Fibroblast of upper back skin (primary cell): ENCODE measurements at places on chromosomes 7 and 10.

- no peak for DNase-seq
These were observed 144.0 kb downstream of the AUTS2 start for GRCh38 chr7:69742237-69742636.

GRCh38 chr10:36380538-36380937 is 738.4 kb upstream of the FZD8 start:
- DNase-seq, result no peak

DNA sequence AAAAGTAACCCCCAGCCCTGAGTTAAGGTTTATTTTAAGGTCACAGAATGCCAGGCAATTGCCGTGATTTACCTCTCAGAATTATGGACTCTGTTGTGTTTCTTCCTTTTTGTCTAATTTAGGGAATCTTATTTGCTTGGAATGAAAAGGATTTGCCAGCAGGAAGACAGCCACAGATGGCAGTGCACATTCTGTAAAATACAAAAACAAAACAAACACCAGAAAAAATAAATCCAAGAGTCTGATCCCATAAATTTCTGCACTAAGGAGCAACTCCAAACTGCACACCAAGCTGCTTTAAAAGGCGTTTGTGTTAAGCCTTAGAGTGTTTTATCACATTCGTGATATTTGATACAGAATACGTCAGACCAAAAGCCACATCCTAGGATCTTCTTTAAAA is 199.0 kb upstream of the C7orf33 start:
- DNase-seq, result no peak

DNA sequence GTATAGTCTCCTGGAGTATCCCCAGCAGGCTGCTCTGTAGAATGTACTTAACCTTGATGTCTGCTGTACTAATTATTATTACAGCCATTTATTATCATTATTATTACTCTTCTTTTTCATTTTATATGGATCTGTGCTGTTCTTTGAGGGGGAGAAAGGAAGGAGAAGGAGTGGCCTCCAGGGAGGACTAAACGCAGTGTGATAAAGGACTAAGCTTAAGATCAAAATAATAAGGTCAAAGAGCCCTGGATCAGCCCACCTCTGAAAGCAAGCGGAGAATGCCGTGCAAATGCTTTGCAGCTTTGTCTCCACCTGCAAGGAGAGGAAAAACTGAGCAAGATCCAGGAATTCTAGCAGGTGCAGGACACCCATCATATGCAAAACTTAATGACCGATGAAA is 65.3 kb downstream of the RELN start:
- no peak for DNase-seq

- DNase-seq, result peak; percentile 99
These were observed at the start of gene BTRC for GRCh38 chr10:101353692-101354327. TSS of gene BTRC (plus strand) at chr10:101354165. CDS start at chr10:101354181, 16 bp downstream.

DNA sequence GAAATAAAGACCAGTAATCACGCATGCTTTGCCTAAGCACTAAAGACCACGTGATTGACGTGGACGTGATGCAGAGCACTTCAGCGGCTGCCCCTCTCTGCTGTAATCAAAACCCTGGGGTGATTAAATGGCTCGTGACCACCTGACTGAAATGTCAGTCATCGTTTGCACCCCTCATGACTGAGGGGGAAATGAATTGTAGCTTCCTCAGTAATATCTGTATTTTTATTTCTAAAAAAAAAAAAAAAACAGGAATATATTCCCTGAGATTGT is 148.1 kb upstream of the RSU1 start:
- DNase-seq, result no peak

GRCh38 chr7:110356438-110356837 is 734.5 kb upstream of the LRRN3 start:
- DNase-seq, result no peak

DNA sequence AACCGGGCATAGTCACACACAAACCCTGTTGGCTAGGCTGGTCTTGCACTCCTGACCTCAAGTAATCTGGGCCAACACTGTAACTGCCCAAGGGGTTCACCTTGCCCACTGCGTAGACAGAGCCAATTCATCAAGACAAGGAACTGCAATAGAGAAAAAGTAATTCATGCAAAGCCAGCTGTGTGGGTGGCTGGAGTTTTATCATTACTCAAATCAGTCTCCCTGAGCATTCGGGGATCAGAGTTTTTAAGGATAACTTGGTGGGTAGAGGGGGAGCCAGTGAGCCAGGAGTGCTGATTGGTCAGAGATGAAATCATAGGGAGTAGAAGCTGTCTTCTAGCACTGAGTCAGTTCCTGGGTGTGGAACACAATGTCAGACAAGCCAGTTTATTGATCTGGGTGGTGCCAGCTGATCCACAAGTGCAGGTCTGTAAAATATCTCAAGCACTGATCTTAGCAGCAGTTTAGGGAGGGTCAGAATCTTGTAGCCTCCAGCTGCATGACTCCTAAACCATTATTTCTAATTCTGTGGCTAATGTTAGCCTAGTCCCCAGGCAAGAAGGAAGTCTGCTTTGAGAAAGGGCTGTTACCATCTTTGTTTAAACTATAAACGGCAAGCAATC is 15.6 kb upstream of the FXYD4 start:
- peak; percentile 14 for DNase-seq

GRCh38 chr7:151792636-151793035 is 84.3 kb downstream of the PRKAG2 start:
- no peak for DNase-seq

DNA sequence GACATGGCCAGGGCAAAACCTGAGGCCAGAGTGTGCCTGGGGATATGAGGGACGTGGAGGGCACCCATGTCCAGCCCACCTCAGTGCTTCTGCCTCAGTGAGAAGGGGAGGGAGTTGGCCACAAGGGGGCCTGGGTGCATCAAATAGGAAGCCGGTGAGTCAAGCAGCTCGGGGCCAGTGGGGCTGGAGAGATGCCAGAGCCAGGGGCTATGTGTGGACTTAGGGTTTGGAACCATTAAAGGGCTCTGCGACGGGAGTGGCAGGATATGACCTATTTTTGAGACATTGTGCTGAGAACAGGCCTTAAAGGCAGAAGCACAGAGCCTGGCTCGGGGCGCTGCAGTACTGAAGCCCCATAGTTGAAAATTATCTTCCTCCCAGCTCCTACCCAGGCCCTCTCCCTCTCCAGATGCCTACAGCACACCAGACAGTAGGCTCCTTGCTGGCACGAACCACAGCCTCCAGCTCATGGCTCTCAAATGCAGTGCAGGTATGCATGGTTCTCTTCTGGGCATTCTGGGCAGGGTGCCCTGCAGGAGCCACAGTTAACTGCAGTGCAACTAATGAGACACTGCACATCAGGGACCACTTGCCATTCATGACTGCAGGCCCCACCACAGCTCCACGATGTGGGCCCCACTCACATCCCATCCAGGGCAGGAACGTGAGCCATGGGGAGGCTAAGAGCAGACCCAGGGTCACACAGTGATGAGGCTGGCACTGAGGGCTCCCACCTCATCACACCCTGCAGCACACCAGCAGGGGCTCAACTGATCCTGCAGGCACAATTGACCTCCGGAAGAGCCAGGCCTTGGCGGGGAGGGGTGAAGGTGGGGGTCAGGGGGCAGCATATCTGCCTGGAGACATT is 7.2 kb upstream of the PGAM2 start:
- peak; percentile 87 for DNase-seq

DNA sequence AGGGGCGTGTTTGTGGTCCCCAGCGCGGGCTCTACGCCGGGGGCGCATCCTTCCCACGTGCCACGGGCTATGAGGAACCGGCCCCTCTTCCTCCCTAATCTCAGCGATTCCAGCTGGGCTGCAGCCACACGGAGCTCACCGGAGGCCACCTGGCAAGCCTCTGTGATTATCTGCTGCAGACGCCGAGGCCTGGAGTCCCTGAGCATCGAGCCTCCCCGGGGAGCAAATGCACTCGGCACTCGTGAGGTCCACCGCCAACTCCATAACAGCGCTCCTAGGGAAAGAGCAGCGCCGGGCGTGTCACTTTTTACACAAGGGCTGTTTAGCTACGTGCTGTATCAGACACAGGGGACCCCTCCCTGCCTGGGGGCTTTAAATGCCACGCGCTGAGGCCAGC is 101.2 kb downstream of the DYNC2I1 start:
- no peak for DNase-seq

DNA sequence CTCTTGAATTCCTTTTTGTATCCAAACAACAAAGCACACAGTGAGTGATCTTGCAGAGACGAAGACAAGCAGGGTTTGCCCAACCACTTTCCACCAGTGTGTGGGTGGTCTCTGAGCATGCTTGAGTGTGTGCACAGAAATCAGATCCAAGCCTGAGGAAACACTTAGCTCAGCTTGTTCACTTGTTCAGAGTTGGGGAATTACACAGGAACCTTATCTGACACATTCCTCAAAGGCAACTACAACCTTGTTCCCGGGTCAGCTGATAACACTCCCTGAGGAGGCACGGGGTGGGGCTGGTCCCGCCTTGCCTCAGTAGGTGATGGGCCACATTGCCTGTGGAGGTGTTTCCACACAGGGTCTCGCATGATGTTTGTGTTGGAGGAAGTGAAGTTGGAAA is 216.9 kb downstream of the DYNC1I1 start:
- no peak for DNase-seq

DNA sequence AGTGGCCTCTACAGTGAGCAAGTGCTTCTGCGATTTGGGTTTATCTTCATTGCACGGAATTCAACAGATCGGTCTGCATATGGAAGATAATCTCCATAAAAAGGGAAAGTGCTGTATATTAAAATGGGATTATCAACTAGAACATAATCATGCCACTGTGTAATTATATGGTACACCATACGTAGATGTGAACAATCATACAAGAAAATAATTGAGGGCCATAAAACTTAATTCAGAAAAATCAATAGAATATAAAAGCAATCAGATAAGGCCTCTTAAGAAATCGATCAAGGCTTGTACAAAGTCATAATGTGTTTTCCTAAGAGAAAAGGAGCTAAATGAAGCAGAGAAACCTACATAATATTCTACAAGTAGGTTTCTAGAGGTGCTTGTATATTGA is 157.5 kb upstream of the MGMT start:
- DNase-seq, result no peak

- no peak for DNase-seq
These were observed 16.7 kb upstream of the SUN1 start for GRCh38 chr7:815284-816216.

GRCh38 chr7:39033885-39034624 is 56.3 kb downstream of the POU6F2 start:
- DNase-seq, result no peak

DNA sequence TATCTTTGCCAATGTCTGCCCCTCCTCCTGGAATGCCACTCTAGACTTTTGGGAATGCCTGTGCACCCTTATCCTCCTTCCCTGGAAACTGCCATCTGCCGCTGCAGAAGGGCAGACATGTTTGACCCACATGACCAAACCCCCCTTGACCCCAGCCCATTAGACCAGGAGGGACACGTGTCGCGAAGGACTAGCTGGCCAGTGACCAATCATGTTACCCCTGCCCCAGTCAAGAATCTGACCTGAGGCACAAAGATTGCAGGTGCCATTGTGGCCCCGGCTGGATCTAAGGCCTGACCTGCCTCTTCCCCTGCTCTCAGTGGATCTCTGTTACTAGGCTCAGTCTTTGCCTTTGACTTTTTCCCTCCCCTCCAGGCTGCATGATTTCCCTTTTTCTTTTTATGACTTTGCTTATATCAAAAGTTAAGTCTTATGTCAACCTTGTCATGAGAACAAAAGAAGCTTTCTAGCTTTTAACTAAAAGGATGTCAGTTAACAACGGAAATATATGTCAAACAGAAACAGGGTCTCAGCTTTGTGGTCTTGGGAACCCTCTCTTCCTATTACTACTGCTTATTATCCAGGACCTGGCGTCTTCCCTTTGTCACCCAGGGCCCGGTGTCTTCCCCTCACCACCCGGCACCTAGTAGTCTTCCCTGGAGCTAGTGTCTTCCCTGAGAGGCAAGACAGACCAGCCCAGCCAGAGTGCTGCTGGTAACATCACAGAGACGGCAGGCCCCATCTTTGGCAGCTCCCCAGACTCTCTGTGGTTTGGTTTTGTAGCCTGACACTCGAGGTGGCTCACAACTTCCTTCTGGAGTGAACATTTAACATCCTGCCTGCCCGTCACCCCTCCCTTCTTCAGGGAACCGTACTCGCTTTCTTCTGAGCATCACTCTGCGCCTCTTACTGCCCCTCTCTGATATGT is 24.4 kb upstream of the PPIF start:
- peak; percentile 94 for DNase-seq

- no peak for DNase-seq
These were observed 74.4 kb downstream of the INPP5A start for GRCh38 chr10:132611986-132612385.

- no peak for DNase-seq
These were observed 222.1 kb upstream of the SHH start for GRCh38 chr7:156034397-156034796.

- DNase-seq, result no peak
These were observed 1071.1 kb downstream of the XPNPEP1 start for GRCh38 chr10:108852211-108852610.

DNA sequence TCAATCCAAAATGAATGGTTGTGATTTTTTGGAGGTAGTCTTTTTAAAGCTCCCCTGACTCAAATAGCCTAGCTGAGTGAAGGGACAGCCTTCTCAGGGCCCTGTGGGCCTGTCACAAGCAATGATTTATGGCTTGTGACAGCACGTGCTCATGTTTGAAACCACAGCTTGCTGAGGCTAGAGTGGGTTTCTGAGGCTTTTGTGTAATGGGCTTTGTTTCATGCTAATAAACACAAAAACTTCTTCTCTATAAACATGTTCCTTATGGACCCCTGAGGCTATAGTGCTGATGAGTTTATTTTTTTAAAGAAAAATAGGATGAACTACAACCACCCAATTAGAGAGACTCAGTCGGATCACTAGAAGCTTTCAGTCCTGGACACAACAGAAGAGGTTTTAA is 36.1 kb upstream of the BET1 start:
- no peak for DNase-seq

DNA sequence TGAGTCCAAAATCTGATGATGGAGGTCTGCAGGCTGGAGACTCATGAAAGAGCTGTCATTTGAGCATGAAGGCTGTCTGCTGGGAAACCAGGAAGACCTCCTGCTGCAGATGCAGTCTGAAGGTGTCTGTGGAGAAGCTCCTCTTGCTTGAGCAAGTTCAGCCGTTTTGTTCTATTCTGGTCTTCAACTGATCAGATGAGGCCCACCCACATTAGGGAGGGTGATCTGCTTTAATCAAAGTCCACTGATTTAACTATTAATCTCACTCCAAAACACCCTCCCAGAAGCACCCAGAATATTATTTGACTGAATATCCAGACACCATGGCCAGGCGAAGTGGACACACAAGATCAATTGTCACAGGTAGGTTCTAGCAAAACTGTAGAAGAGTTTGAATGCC is 116.5 kb downstream of the GATA3 start:
- DNase-seq, result no peak

- no peak for DNase-seq
These were observed 201.3 kb downstream of the MYOF start for GRCh38 chr10:93280699-93281366.

DNA sequence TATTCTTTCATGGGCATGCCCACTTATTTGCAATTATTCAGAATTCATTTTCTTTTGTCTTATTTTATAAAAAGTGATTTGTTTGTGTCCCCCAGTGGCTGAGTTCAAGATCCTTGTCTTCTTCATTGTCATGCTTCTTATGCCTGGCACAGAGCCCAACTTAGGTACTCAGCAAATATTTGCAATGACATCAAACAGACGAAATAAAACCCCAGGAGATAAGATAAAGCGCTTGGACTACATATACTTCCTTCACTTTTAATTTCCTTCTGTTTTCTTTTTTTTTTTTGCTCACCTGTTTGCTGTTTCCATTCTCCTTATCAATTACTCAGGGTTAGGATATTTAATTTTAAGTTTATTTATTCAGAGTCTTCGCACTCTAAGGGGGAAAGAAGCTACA is 225.0 kb downstream of the SDHAF3 start:
- DNase-seq, result no peak

- no peak for DNase-seq
These were observed 184.8 kb downstream of the SEMA3A start for GRCh38 chr7:84009782-84010181.

- peak; percentile 52 for DNase-seq
These were observed 208.6 kb upstream of the GALNT17 start for GRCh38 chr7:70923181-70923845.
